ENCODE measurements at places on chromosomes 13 and 19.

DNA sequence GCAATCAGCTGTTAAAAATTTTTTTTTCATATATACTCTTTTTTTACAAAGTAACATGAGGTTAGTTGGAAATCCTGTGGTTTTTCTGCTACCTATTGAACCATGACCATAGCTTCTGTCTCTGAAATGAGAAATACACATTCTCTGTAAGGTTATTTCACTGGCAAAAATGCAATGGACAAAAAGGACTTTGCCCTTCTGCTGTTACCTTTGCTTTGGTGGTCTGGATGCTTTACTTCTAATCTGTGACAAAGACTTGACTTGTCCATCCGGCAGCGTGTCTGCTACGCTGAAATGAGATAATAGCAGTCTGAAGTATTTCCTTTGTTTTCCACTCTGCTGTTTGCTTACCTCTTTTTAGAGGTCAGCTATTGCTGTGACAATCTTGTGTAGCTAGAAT lies 412.8 kb downstream of the SLITRK6 start:
- DNase-seq = no peak

GRCh38 chr13:73278186-73278585 lies 219.4 kb downstream of the KLF5 start:
- no peak for DNase-seq

GRCh38 chr13:29575098-29575497 lies 20.4 kb downstream of the SLC7A1 start:
- no peak for DNase-seq

- DNase-seq = no peak
Measured at GRCh38 chr13:34381228-34381627, 560.8 kb upstream of the NBEA start.

GRCh38 chr13:76239031-76239680 lies 603.0 kb downstream of the LMO7 start:
- no peak for DNase-seq

- DNase-seq = peak; percentile 29
Measured at GRCh38 chr13:25874907-25875306, 176.9 kb downstream of the SHISA2 start.

DNA sequence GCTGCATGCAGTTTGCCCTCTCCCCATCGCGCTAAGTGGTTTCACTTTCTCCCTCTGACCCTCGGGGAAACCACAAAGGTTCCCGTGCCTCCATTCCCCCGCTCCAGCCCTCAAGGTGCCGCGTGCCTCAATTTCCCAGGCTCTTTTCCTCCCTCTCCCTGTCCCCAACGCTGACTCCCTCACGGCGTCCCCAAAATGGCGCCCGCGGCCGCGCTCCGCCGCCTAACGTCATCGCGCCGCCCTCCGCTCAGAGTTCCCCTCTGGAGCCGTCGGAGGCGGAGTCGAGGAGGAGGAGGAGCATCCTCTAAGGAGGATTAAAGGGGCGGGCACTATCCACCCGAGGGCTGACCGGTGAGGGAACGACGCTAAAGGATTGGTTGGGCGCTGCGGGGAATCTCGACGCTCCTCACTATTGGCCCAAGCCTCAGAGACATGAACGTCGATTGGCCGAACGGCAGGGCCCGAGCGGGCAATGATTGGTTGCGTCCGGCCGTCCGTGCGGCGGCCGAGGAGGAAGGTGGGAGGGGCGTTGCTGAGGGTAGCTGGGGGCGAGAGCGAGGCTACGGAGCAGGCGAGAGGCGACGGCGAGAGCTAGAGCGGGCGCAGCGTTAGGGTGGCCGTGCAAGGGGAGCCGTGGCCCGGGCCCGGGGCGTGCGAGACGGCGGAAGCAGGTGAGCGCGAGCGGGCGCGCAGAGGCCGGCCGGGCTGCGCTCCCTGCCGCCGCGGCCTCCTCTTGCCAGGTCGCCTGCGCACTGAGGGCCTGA lies at the start of gene ZNF574:
Gene ZNF574, plus strand, starts transcription at position 551 of the 764 bp plus-strand sequence. CDS start 2,441 bp downstream, outside the sequence.
- peak; percentile 93 for DNase-seq

DNA sequence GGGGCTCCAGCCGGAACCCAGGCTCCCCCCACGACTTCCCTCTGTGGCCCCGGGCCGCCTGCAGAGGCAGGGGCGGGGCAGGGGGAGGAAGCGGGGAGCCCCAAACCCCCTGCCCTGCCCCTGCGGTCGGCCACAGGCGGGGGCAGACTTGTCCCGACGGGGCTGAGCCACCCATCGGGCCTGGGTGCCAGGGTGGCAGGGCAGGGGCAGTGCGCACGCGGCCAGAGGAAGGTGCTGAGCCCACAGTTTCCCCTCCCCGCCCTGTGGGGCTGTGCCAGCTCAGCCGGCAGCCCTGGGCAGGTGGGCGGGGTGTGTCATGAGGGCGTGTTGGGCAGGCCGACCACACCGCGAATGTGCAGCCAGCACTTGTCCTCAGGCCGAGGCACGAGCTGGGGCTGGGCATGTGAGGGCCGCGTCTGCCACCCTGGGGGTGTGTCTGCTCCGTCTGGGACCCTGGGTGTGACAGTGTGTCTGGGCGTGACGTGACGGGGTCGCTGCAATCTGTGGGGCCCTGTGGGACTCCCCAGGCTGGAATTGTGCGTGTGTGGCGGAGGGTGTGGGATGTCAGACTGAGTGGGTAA lies 17.7 kb downstream of the CCDC97 start:
- peak; percentile 92 for DNase-seq

DNA sequence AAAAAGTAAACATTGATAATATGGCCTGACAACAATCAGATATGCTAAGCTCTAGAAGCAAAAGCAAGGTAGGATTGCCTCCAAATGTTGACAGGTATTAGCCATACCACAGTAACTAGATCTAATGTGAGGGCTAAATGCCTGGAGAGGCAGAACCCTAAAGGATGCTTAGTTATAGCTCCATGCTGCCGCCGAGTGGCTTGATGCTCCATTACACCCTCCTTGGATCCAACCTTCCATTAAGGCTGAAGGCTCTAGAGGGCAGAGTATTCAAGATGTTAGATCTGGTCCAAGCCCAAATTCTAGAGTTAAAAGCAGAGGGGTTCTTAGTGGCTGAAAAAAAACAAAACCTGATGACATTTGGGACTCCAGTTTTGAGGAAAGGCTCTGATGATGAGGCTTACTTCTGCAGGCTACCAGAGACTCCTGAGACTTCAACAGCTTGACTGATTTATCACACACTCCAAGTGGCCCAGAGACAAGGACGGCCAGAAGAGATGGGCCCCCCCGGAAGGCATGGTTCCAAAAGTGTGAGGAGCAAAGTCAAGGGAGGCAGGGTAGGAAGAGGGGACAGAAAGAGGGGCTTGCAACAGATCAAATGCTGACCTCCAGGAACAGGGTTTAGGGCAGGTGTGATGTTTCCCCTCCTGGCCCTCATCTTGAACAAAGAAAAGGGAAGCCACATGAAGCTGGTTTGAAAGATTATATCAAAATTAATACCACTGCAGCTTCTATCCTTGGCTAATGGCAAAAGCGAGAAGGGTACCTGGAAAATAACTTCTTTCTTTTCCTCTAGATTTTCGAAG lies 21.9 kb upstream of the CPB2 start:
- DNase-seq = peak; percentile 23

- DNase-seq = no peak
Measured at GRCh38 chr19:1302533-1303239, 17.0 kb downstream of the EFNA2 start.

GRCh38 chr13:103046676-103047075 lies 19.5 kb downstream of the SLC10A2 start:
- DNase-seq = no peak

- no peak for DNase-seq
Measured at GRCh38 chr13:101433895-101434294, 17.6 kb upstream of the NALCN start.

DNA sequence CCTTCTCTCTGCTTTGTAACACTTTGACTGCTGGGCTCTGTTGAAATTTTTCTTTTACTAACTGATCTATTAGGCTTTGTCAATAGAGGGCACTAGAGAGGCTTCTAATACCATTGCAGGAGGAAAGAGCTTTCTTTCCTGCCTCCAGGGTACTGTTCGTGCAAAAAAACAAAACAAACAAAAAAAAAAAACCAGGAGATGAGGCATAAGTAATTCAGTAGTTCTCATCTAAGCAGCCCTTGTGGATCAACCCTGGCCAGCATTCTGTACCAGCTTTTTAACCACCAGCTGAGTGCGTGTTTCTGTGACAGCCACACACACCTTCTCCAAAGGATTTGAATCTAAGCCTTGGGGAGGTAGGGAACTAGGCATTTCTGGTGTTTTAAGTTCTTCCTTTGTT lies 1707.6 kb upstream of the SLC10A2 start:
- no peak for DNase-seq

DNA sequence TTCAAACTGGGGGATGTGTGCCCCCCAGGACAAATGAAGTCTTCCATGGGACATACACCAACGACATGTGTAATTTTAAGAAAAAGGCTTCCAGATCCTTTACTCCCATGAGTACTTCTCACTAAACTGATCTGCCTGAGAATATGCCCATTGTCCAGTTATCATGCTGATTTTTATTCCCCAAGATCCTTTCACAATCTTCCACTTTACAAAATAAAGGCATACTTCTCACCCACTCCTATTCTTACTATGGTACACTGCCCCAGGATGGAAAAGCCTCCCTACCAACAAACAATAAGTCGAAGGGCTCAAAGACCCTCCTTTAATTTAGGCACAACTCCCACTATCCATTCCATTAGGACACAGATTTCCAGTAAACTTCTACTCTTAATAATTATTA lies 3.5 kb downstream of the SPART start:
- no peak for DNase-seq

- DNase-seq = no peak
Measured at GRCh38 chr13:37094840-37095239, 10.6 kb downstream of the CSNK1A1L start.

- DNase-seq = no peak
Measured at GRCh38 chr13:47085346-47085745, 188.5 kb upstream of the HTR2A start.

Measured in activated CD8-positive, alpha-beta memory T cell treated with anti-CD3 and anti-CD28 coated beads for 1 hour (primary cell).